ENCODE measurements at places on chromosomes 1 and 21.

DNA sequence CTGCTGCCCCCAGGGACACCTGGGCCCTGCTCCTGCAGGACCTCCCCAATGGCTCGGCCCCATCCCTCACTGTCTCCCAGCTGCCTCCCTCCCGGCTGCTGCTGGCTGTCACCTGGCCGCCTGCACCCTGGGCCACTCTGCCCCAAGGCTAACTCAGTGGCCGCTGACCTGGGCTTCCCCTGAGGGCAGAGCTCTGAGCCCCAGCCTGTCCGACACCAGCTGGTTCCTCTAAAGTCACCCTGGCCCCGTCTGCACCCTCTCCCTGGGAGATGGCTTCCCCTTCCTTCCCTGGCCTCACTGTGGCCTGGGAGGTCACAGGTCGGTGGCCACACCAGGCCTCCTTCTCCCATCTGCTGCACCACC, 15.0 kb downstream of the ITGB2 start:
- no peak for DNase-seq

GRCh38 chr1:211641942-211642341, 33.5 kb downstream of the NEK2 start:
- DNase-seq, result no peak

DNA sequence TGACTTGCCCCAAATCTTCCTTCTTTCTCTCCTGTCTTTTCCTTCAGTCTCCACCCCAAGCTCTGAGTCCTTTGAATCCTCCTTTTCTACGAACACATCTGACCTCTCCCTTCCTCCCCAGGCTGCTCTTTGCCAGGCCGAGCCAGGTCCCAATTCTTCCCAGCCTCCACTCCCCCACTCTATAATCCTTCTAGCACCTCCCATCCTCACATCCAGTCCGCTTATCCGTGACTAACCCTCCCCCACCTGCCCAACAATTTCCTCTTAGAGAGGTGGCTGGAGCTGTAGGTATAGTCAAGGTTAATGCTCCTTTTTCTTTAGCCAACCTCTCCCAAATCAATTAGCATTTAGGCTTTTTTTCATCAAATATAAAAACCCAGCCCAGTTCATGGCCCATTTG, 9.5 kb upstream of the HPDL start:
- DNase-seq, result no peak

DNA sequence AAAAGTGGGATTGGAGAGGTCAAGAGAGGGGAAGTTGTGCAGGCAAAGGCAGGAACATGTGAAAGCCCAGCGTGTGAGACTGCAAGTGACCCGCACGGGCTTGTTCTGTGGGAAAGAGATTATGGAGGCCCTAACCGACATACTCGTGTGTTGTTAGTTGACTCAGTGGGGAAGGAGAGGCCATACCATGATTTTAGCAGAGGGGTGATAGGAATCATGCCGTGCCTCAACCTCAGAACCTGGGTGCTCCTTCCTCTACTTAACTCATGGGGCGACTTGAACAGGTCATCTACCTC, 19.3 kb downstream of the PGLYRP3 start:
- peak; percentile 85 for DNase-seq

DNA sequence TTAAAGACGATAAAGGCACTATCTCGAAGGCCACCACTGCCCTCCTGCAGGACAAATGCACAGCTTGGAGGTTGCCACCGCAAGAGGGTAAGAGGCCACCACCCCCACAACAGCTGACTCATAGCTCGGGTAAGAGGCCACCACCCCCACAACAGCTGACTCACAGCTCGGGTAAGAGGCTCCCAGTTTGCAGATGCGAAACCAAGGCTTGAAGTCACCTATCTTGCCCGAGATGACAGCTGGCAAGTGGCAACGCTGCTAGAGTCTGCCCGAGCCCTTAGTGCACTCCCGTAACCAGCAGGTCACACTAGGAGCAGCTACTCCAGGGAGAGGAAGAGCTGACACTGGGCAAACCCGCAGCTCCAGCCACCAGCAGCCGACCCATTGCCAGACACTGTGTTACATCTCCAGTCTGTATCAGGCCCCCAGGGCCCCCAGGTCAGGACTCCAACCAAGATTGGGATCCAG, 17.1 kb upstream of the SPSB1 start:
- peak; percentile 85 for DNase-seq
